BJ (cell line): ENCODE measurements at places on chromosomes 5 and 9.

DNA sequence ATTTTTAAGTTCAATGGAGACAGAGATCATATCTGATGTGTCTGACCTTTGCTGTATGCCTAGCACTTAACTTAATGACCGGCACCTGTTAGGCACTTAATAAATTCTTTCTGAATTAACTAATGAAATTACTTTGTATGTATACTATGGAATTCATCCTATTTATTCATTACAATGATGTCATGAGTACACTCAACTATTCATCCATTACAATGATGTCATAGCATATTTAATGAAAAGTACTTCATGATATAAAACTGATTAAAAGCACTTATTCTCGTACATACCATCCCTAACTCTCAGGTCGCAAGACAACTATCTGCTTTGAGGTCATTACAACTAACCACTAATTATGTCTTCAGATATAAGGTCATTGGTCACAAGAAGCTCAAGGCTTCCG is 1131.6 kb downstream of the DTWD2 start:
- DNase-seq = no peak

- DNase-seq = no peak
These were observed 16.2 kb downstream of the SPTAN1 start for GRCh38 chr9:128568470-128569078.

DNA sequence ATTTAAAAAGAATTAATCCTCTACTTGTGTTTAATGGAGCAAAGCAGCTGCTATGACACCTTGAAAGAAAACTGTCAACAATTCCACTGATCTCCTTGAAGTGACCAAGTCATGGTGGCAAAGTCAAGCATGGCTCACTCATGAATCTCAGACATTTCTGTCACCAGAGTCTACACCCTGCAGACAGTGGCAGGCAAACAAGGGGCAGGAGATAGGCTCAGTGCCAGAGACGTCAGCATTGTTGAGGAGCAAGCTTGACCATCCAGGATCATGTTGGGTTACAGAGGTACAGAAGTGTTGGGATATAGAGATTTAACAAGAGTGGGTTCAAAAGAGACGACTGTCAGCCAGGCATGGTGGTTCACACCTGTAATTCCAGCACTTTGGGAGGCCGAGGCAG is 16.1 kb upstream of the VPS13A start:
- DNase-seq = no peak

GRCh38 chr5:91910655-91911054 is 527.5 kb upstream of the ARRDC3 start:
- DNase-seq = no peak

GRCh38 chr5:127839496-127840197 is 136.5 kb downstream of the CCDC192 start:
- DNase-seq = no peak

DNA sequence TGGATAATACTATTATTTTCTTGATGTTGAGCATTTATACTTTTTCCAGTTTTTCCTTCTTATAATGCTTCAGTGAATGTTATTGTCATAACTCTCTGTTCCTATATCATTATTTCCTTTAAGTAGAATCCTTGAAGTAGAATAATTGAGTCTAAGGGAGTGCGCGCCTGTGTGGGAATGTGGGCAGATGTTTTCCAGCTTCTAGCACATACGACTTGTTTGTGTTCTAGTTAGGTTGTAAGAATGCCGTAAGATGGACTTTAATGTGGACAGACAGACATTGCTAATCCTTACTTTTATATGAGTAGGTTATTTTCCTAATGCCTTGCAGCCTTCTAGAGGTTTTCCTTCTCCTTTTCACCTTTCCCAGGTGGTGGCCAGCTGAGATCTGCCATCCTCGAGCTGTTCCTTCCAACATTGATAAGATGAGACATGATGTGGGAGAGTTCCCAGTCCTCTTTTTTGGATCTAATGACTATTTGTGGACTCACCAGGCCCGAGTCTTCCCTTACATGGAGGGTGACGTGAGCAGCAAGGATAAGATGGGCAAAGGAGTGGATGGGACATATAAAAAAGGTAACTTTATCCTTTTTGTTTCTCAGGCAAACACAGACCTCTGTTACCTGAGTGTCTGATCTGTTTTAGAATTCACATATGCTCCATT is 34.2 kb downstream of the RAB24 start:
- DNase-seq = no peak

DNA sequence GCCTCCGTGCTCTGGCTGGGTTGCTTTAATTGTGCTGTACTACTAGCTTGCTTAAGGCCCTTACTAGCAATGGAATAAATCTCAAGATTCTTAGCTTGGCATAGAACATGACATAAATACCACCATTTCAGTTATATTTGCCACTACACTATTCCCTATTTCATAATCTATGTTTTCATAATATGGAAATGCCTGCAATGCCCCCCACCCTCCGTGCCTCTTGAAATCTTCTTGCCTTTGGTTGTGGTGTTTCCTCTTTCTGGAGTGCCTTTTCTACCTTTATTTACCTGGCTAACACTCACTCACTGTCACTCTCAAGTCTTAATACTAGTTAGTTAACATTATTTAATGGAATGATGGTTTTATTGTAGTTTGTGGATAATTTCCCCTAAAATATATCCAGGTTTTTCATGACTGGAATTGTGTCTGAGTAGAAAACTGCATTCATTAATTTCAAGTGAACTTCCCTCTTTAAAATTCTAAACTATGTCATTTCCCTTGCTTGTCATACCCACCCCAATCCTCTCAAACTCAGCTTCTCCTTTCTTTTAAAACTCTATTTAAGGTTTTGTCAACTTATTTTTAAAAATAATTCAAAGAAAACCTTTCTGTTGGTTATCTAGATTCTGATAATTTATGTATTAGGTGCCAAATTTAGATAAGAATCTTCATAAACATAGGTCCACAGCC is 521.7 kb upstream of the DAB2 start:
- DNase-seq = no peak

DNA sequence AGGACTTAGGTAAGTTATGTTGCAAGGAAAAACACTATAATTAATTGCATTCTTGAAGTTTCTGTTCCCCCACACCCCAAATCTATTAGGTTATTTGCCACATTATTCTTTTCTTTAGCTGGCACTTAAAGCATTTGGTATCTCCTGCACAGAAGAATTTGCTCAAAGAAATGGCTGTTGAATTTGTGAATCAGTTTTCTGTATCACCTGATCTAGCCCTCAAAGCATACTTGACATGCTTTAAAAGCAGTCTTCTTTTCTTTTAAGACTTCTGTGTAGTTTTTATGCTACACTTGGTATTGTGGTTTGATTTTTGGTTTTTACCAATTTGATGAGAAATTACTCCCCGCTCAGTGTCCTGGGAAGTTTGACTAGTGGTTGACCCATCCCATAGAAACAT is 69.1 kb downstream of the RIC1 start:
- no peak for DNase-seq

- DNase-seq = no peak
These were observed 39.9 kb downstream of the ARHGAP26 start for GRCh38 chr5:142810081-142810480.

DNA sequence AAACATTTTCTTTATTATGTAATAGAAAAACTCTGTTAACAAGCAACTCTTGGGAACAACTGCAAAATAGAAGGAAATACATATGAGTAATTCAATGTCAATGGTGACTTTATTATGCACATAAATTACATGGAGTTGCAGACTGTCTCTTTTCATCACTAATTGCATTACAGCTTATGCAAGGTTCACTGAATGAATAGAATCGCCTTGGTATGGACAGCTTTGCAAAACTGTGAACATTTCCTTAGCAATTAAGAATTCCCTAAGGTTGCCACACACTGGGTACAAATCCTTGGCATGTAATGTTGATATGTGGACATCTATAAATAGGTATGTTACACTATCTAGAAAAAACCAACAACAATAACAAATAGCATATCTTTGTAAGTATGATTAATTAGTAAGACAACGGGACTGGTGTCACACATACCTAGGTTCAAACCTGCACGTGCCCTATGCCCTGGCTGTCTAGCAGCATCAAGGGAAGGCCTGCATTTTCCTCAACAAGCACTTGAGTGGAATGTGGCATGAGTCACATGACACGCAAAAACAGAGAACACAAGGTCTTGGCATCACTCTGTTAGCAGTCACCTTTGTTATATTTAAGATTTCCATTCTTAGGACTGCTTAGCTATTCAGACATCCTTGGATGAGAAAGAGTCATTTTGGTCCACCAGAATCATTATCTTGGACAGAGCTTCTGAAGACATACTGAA is 263.9 kb downstream of the CTNND2 start:
- no peak for DNase-seq

DNA sequence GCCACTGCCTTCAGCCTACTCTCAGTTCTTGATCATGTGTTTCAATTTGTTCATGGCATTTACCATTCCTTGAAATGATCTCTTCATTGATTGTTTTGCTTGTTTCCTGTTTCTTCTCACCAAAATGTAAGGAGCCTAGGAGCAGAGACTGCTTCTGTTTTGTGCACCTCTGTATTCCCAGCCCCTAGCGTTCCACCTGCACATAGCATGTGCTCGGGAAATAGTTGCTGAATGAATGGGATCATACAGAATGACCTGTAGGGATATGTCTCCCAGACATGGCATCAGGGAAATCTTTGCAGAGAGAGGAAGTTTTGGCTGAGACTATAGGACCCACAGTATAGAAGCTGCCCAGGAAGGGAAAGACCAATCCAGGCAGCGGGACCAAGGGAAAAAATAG is 6.2 kb upstream of the CERCAM start:
- no peak for DNase-seq

DNA sequence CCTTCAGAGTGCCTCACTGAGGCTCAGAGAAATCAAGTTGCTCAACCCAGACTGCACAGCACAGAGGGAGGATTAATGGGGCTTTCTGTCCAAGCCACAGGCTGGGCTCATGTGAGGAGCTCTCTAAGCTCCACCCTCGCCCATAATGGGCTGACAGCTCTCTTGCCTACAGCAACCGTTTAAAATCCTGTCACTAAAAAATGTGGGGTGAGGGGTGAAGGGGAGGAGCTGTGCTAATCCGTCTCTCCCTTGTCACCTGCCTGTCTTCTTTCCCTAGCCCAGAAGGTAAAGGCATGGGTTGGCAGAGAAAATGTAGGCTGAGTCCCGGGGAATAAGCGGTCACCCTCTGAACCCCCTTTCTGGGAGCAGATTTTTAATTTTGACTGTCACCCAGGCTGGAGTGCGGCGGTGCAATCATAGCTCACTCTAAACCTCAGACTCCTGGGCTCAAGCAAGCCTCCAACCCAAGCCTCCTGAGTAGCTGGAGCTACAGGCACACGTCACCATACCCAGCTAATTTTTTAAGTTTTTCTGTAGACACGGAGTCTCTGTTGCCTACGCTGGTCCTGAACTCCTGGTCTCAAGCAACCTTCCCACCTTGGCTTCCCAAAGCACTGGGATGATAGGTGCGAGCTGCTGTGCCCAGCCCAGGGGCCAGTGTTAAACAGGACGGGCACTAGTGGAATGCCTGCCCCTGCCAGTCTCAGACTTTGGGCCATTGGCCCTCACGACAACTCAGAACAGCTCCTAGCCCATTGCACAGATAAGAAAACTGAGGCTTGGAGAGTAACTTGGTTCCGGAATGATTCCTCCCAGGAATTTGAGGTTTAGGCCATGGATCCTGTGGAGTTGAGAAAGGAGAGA is 89.5 kb downstream of the LMX1B start:
- DNase-seq = no peak

DNA sequence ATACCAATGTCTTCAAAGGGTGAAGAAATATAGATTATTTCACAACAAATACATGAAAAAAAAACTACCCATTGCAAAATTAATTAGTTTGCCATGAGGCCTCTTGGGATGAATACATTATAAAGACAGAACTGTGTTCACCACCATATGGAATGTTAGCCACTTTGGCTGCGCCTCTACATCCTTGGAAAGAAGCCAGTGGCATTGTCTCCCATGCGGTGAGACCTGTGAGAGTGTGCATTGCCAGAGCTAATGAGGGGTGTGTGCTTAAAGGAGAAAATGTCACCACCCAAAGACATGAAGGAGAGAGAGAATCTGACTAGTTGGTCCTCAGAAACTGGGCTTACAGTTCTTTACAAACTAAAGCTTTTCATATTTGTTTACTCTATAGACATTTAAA is 110.6 kb downstream of the PLPPR1 start:
- no peak for DNase-seq
